ENCODE measurements at places on chromosomes 16 and 17. TPM values are rescaled to one million over a fixed set of nuclear protein-coding genes. Genes with fewer than 3 reads are reported as not detected.
A peak's percentile ranks its signal among the peaks of the same experiment; 100 is the strongest.

Gene RPS6KB1
- total RNA-seq, result 47.1 TPM

GRCh38 chr17:9924735-9925191, 19.7 kb upstream of the RCVRN start:
- DNase-seq, result peak; percentile 80

- DNase-seq, result peak; percentile 69
Measured at GRCh38 chr16:70429888-70430666, 8.8 kb downstream of the ST3GAL2 start.

DNA sequence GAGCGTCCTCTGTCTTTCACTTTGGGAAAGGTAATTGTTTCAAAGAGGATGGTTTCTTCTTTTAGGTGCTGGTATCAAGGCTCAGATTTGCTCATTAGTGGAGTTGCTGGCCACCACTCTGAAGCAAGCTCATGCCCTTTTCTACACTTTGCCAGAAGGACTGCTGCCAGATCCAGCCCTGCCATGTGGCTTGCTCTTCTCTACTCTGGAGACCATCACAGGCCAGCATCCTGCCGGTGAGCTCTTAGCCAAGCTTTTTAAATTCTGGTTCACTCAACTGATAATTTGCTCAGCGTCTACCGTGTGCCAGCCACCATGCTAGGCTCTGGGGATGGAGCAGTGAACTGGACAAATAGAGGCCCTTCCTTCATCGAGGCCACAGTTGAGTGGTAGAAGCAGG, 4.3 kb downstream of the COG1 start:
- DNase-seq, result no peak

- no peak for DNase-seq
Measured at GRCh38 chr16:27534256-27534655, 15.5 kb downstream of the GTF3C1 start.

GRCh38 chr17:79922116-79922601, 82.9 kb upstream of the CBX4 start:
- DNase-seq, result no peak

Gene SOST
- total RNA-seq, result not detected

Gene SLC16A5
- not detected for total RNA-seq

Gene UTS2R
- total RNA-seq, result 34.9 TPM

DNA sequence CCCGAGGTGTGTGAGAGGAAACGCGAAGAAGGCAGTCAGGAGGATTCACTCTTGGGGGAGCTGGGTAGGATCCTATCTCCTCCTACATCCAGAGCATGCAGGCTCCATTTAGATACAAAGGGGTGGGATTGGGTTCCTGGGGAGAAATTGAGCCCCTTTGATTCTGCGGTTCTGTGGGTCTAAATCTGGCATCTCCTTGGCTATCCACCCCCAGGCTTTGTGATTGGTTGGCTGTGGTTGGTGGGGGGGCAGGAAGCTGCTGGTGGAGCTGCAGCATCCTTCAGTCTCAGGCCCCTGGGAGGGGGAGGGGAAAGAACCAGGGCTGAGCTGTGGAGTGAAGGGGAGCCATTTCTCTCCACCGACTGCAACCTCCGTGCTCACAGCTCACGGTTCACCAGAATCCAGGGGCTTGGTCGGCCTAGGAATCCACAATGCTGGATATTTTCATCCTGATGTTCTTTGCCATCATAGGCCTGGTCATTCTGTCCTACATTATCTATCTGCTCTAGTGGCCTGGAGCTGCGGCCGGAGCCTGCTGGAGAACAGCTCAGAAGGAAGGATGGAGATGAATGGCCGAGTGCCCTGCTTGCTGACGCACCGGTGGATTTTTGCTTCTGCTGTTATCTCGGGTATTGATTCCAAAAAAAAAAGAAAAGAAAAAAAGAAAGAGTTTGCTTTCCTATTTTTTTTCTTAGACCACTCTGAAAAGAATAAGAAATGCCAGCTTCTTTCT, at the start of gene LASP1NB:
LASP1NB (plus strand) TSS at position 352 of the 733 bp plus-strand sequence.
- peak; percentile 43 for DNase-seq

Gene TBKBP1
- 16.0 TPM for total RNA-seq

- DNase-seq, result no peak
Measured at GRCh38 chr17:39804839-39805238, 59.3 kb downstream of the IKZF3 start.

Gene KRTAP2-2
- not detected for total RNA-seq

Gene TEX19
- 1.8 TPM for total RNA-seq

DNA sequence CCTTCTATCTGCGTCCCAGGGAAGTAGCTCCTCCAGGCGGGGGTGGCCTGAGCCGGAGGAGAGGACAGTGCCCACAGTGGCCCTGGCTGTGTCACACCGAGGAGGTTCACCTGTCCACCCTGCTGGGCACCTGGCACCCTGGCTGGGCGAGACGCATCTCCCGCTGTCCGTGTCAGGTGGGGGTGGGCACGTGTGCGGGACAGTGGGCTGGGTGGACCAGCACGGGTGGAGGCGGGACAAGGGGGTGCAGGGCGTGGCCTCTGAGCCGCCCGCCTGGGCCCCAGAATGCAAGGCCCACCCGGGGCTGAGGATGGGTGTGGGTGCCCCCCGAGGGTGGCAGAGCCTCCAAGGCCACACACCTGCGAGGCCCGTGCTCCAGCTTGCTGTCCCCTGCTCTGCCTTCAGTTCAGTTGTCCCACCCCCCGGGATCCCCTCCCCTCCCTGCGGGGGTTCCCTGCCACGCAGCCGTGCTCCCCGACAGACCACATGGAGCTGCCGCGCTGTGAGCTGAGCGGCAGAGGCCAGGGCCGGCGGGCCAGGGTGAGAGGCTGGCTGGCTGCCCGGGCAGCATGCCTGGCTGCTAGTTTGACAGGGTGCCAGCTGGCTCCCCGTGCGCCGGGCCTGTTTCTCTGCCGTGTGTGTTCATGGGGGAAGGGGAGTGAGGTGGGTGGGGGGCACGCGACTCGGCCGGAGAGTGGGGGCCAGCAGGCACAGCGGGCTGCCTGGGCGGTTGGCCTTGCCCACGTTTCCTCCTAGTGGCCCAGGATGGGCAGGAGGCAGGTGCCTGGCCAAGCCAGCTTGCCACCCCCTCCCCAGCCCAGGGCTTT, 33.9 kb downstream of the BAHCC1 start:
- DNase-seq, result no peak

DNA sequence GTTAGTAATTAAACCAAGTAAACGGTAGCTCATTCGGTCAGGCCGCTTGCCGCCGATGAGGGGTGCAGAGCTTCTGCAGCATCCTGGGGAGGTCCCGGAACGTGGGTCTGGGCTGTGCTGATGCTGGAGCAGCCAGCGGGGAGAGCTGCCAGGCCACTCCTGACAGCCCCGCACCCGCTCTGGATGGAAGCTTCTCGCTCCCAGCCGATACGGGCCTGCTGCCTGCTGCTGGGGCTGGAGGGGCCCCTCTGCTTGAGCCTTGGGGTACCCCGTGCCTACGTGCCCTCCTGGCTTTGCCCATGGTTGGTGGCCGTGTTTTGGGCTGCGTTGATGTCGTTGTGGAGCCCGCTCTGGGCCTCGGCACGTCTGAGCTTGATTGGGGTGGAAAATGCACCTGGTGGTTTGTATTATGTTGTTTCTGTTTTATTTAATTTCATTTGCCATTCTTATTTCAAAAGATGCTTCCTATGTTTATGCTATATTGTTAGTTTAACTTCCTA, 41.6 kb upstream of the ZNF750 start:
- no peak for DNase-seq

DNA sequence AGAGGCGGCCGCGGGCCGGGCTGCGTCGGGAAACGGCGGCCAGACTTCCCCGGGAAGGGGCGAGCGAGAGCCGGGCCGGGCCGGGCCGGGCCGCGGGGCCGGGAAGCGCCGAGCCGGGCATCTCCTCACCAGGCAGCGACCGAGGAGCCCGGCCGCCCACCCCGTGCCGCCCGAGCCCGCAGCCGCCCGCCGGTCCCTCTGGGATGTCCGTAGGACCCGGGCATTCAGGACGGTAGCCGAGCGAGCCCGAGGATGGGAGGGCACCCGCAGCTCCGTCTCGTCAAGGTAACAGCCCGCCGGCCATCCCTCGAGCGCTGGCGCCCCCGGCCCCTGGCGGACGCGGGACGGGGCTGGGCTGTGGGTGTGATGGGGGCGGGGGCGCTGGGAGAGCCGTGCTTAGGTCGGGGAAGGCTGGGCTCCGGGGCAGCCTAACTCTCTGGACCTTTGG, at the start of gene CRHR1:
CRHR1 (plus strand) TSS at position 28 of the 448 bp plus-strand sequence; CDS start at position 253, 225 bp downstream.
- no peak for DNase-seq

GRCh38 chr17:14827396-14827919, 437.7 kb downstream of the PMP22 start:
- DNase-seq, result no peak

DNA sequence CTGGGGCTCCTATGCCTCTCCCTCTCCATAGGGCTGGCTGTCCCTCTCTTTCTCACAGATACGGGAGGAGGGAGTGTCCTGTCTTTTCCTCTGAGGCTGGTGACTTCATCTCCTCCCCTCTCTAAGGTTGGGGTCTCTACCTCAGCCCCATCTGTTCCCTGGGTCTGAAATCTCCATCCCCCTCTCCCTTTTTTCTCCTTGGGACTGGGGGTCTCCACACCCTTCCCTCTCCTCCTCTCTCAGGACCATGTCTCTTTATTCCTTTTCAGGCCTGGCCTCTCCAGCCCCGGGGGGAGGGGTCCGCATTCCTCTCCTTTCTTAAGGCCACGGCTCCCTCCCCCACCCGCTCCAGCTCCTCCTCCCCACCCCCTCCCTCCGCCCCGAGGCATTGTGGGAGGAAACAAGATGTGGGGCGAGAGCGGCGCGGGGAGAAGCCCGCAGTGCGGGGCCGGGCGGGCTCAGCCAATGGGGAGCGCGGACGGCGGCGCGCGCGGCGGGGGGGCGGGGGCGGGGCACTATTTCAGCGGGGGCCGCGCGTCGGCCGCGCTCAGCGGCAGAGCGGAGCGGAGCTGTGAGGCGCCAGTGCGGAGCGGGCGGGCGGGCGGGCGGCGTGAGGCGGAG, at the start of gene DYNLL2:
DYNLL2 (plus strand) TSS at position 550 of the 621 bp plus-strand sequence. CDS start 3,672 bp downstream, outside the sequence.
- peak; percentile 92 for DNase-seq

DNA sequence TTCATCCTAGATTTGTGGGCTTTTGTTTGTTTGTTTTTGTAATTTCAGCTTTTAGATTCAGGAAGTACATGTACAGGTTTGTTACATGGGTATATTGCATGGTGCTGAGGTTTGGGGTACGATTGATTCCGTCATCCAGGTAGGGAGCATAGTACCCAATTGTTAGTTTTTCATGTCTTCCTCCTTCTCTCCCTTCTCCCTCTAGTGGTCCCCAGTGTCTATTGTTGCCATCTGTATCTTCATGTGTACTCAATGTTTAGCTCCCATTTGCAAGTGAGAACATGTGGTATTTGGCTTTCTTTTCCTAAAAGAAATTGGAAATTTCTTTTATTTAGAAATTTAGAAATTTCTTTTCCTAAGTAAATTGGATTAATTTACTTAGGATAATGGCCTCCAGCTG, 37.1 kb upstream of the BCAS3 start:
- DNase-seq, result no peak

DNA sequence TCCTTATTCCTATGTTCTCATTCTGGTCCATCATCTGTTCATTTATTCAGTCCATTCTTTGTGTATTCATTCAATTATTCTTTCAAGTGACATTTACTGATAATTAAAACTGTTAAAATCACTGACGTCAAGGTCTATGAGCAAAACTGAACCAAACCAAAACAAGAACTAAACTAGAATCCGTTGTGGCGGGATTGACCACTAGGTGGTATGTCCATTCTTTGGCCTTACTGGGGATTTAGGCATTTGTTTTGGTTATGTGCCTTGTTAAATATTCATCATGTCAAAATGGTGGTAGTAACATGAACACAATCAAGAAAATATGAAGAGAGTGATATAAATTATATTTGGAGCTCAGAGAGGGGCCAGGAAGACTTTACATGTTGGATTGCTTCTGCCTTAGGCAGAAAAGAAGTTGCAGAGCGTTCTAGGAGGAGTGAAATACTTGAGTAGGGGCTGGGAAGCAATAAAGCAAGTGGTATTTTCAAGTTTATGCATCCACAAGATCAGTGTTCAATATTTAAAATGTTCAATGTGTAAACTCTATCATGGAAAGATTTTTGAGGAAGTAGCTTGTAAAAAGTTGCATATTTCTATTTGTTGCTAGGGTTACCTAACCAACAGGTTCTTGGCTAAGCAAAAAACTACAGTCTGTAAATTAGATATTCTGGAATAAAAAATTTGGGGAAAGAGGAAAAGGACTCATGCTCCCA, 129.0 kb downstream of the CDH13 start:
- DNase-seq, result no peak

DNA sequence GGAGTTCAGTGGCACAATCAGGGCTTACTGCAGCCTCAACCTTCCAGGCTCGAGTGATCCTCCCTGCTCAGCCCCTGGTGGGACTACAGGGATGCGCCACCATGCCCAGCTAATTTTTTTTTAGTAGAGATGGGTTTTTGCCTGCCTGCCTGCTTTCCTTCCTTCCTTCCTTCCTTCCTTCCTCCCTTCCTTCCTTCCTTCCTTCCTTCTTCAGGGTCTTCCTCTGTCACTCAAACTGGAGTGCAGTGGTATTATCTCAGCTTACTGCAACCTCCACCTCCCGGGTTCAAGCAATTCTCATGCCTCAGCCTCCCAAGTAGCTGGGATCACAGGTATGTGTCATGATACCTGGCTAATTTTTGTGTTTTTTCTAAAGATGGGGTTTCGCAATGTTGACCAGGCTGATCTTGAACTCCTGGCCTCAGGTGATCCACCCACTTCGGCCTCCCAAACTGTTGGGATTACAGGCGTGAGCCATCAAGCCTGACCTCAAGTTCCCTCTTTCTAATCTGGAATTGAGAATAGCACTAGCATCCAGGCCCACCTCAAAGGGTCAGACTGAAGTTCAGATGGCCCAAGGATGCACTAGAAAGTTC, 45.3 kb downstream of the PRAC1 start:
- DNase-seq, result no peak

DNA sequence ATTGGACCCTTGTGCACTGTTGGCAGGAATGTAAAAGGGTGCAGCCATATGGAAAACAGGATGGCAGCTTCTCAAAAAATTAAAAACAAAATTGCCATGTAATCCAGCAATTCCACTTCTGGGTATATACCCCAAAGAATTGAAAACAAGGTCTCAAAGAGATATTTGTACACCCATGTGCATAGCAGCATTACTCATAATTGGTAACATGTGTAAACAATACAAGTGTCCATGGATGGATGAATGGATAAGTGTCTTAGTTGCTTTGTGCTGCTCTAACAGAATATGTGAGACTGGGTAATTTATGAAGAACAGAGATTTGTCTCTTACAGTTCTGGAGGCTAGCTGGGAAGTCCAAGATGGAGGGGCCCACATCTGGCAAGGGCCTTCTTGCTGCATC, 3.8 kb upstream of the RUNDC3A start:
- DNase-seq, result no peak

Data from OCI-LY7 (cell line).